ENCODE measurements at places on chromosomes 1 and 21. TPM values are rescaled to one million over a fixed set of nuclear protein-coding genes. Genes with fewer than 3 reads are reported as not detected.

- DNase-seq = no peak
These were observed 78.0 kb upstream of the HSD17B7 start for GRCh38 chr1:162712317-162713029.

DNA sequence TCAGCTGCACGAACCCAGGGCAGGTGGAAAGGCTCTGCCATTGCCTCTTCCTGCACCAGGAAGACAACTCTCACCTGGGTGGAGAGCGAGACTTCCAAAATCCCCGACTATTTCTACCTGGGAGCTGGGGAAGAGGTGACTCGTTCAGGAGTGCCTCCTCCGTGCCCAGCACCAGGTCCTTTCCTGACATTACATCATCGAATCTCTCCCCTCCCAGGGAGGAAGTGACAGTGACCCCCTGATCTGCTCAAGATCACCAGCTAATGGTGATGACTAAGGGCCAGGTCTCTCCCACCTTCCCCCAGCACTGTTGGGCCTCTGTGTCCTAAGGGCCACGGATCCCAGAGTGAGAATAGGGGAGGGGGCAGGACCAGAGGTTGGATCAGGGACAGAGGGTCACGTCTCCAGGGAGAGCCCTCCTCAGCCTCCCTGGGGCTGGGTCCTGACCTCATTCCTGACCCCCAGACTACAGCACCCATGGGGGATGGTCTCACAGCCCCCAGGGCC lies 6.8 kb downstream of the MEGF6 start:
- no peak for DNase-seq

- peak; percentile 37 for DNase-seq
These were observed 4.2 kb downstream of the SPOCD1 start for GRCh38 chr1:31811605-31812004.

DNA sequence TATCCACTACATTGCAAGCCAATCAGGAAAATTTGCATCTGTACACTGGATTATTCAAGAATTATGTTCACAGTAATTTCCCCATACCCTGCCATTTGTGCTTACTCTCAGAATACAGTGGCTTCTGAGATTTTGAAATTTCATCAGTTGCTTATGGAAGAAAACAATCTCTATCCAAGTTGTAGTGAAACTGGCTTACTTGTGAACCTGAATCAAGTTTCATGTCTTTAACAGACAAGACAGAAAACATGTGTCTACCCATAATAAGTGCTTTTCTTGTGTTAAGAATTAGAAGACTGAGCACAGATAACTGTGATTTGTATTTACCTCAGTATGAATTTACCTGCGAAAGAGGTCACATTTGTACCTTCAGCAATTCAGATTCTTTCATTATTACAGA lies 672.7 kb upstream of the ADGRL2 start:
- no peak for DNase-seq

GRCh38 chr1:11797525-11798216 lies 8.1 kb downstream of the MTHFR start:
- DNase-seq = peak; percentile 65

DNA sequence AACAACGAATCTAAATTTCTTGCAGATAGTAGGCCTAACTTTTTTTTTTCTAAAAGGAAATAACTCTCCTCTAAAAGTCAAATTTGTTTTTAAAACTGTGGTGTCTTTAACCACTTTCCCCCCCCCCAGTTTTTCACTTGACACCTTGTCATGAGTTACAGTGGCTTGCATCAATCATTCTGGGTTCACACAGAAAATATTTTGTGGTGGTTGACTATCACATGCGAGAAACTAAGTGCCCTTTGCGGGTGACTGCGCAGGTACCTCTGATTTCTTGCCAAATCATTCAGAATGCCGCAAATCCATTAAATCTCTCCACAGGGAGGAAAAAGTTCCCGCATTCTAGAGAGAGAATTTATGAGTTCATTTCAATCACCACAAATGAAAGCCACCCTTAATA lies 23.8 kb upstream of the SAMSN1 start:
- DNase-seq = no peak

GRCh38 chr1:41766041-41766440 lies 152.7 kb downstream of the HIVEP3 start:
- no peak for DNase-seq

GRCh38 chr1:247496581-247497285 lies 38.8 kb upstream of the OR2B11 start:
- no peak for DNase-seq

FCGR3B gene
- not detected for total RNA-seq

RHBDL2 gene
- not detected for total RNA-seq

VHLL gene
- not detected for total RNA-seq

CHODL gene
- 1.3 TPM for total RNA-seq
